ENCODE measurements at places on chromosomes 13 and 19.

- DNase-seq = no peak
Measured at GRCh38 chr19:42165146-42165545, 32.9 kb upstream of the POU2F2 start.

DNA sequence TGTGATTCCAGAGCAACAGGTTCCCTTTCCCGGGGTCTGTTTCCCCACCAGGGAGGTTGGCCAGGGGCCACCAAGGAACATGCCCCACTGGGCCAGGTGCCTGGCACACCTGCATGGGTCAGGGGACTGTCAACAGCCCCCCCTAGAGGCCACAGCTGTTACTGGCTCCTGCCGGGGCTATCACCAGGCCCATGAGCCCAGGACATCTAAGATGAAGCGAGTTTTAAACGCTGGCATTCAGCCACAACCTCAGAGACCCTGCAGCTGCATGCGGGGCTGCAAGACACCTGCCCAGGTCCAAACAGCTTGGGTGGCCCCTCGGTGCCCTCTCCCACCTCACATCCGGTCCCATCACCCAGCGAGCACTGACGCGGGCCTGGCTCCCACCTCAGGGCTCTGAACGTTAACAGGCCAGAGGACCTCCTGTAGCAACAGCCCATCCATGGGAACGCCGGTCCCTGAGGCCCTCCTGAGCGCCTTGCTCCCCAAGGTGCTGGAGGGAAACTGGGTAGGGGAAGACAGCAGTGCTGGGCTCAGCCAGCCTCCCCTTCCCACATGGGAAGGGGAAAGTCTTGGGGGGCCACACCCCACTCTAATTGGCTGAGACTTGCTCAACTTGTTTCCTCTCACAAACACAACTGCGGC lies 12.0 kb downstream of the KHSRP start:
- peak; percentile 44 for DNase-seq

GRCh38 chr13:43597599-43597945 lies 189.2 kb downstream of the ENOX1 start:
- no peak for DNase-seq

DNA sequence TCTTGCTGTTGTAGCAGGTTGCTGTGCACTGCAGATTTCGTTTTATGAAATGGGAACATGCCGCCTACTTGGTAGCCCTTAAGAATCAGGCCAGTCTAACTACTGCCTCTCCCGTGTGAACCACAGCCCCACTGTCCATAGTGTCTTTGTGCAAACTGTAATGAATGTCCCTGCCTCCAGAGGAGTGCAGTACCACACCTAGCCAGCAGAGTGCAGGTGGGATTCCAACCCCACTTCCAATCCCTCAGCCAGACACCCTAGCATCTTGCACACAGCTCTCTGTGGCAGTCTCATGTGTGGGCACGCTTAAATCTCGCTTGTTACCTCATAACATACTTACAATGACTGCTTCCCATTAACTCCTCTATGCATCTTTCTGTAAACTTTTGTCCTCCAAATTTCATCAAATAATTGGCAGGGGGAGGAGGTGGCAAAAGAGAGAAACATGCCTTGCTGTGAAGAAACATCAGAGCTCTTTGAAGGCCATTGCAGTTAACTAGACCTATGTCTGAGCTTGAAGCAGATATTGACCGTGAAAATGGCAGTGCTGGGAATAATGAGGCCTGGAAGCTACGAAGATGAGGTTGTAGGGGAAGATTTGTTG lies 47.2 kb downstream of the ZAR1L start:
- DNase-seq = peak; percentile 42

- no peak for DNase-seq
Measured at GRCh38 chr19:13790354-13790753, 4.9 kb upstream of the ZSWIM4 start.

DNA sequence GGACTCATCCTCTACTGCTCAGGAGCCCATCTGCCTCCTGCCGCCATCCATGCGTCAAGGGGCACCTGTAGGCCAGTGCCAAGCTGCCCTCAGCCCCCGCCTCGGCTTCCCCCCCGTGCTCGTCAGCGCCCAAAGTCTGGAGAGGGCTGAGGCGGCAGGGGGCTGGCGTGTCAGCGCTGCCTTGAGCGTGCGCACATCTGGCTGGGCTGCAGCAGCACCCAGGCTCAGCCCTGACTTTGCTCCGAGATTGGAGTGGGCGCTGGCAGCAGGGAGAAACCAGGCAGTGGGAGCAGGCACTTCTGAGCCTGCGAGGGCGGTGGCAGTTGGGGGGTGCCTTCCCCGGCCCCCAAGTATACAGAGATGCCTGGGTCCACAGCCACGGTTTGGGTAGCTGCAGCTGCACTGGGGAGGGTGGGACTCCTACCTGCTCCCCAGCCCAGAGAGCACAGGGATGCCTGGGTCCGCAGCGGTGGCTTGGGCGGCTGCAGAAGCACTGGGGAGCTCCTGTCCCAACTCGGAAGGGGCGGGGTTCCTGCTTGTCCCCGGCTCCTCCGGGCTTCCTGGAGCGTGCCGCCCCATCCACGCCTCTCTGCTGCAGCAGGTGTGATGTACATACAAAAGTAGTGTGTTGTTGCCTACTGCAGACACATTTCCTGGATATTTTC lies 44.8 kb upstream of the LPAR6 start:
- DNase-seq = no peak

DNA sequence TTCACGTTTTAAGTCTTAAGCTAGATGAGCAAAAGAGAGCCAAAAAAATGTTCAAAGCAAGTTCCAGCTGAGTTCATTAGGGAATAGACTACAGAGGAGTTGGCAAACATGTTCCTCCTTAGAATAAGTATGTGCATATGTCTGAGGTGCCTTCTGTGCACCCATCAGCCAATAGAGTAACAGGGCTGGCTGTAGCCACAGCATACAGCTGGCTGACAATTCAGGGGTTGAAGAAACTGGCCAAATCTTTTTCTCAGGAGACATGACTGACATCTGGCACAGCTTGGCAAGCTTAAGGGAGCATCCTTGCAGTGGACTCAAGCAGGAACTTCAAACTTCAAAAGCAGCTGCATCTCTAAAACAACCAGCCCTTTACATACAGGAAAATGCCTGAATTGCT lies 414.8 kb upstream of the PCDH20 start:
- no peak for DNase-seq

GRCh38 chr19:35592226-35592625 lies 6.3 kb downstream of the PMIS2 start:
- no peak for DNase-seq

DNA sequence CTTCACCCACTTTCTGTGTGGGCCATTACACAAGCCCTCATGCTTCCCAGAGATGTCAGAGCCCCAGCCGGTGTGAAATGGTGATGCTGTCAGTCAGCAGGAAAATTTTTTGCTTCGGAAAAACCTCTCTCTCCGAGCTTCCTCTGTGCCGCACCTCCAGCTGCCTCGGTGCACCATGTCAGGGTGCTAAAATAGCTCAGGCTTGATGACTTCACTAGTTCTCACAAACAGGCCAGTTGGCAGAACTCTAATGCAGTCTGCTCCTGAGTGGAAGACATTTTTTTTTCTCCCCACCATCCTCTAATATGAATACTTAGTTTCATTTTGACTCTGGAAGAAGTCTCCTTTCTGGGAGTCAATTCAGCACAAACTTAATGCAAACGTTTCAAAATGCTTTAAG lies 71.3 kb downstream of the KLF12 start:
- peak; percentile 33 for DNase-seq

DNA sequence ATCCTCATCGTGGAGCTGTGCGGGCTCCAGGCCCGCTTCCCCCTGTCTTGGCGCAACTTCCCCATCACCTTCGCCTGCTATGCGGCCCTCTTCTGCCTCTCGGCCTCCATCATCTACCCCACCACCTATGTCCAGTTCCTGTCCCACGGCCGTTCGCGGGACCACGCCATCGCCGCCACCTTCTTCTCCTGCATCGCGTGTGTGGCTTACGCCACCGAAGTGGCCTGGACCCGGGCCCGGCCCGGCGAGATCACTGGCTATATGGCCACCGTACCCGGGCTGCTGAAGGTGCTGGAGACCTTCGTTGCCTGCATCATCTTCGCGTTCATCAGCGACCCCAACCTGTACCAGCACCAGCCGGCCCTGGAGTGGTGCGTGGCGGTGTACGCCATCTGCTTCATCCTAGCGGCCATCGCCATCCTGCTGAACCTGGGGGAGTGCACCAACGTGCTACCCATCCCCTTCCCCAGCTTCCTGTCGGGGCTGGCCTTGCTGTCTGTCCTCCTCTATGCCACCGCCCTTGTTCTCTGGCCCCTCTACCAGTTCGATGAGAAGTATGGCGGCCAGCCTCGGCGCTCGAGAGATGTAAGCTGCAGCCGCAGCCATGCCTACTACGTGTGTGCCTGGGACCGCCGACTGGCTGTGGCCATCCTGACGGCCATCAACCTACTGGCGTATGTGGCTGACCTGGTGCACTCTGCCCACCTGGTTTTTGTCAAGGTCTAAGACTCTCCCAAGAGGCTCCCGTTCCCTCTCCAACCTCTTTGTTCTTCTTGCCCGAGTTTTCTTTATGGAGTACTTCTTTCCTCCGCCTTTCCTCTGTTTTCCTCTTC lies 6.3 kb downstream of the MYADM start:
- DNase-seq = no peak

DNA sequence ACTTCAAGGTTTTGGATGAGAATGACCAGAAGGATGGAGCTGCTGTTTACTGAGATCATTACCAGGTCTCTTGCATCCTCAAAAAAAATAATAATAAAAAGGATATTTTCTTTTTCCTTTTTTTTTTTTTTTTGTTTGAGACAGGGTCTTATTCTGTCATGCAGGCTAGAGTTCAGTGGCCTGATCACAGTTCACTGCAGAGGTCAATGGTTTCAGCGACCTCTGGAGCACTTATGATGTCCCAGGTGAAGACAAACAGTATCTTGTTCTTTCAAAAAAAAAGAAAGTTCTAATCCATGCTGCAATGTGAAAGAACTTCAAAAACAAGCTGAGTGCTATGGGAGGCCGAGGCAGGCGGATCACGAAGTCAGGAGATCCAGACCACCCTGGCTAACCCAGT lies 30.4 kb upstream of the TPM4 start:
- no peak for DNase-seq

- no peak for DNase-seq
Measured at GRCh38 chr13:75452564-75452963, 29.4 kb downstream of the TBC1D4 start.

DNA sequence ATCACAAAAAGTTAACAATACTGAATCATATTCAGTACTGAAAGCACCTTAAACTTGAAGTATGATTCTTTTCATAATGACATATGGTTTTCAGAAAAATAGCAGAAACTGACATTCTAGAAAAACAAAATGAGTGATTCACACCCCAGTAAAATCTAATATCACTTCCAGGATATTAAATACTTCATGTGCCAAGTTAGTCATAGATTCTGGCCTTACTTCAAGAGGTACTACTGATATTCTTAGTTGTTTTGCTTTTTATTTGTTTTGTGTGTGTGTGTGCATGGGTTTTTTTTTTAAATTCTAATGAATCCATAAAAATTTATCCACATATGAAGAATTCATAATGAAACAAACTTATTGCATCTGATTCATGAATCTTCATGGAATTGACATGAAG lies 207.9 kb upstream of the UFM1 start:
- no peak for DNase-seq

GRCh38 chr19:18204394-18205199 lies 755 bp upstream of the RAB3A start:
- DNase-seq = no peak

DNA sequence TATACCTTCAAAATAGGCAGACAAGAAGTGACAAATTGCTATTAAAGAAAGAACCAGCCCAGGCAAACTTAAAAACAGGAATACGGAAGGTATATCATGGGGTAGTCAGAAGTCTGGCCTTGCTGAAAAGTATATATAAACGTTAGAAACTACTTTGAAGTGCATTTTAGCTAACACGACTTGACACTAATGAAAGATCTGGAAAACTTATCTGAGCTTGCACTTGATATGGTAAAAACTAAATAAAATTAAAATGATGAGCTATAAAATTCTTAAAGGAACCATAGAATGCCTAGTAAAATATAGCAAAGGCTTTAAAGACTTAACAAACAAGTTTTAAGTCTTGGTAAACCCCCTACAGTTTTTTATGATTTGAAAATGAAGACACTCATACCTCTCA lies 795.3 kb upstream of the PCDH20 start:
- DNase-seq = no peak

DNA sequence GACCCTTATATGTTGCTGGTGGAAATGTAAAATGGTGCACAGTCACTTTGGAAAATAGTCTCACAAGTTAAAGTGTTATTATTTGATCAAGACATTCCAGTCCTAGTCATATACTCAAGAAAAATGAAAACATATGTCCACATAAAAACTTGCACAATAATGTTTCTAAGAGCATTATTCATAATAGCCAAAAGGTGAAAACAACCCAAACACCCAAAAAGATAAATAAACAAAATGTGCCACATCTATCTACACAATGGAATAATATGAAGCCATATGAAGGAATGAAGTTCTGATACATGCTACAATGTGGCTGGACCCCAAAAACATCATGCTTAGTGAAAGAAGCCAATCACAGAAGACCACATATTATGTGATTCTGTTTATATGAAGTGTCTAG lies 14.4 kb upstream of the AKAP8 start:
- no peak for DNase-seq

DNA sequence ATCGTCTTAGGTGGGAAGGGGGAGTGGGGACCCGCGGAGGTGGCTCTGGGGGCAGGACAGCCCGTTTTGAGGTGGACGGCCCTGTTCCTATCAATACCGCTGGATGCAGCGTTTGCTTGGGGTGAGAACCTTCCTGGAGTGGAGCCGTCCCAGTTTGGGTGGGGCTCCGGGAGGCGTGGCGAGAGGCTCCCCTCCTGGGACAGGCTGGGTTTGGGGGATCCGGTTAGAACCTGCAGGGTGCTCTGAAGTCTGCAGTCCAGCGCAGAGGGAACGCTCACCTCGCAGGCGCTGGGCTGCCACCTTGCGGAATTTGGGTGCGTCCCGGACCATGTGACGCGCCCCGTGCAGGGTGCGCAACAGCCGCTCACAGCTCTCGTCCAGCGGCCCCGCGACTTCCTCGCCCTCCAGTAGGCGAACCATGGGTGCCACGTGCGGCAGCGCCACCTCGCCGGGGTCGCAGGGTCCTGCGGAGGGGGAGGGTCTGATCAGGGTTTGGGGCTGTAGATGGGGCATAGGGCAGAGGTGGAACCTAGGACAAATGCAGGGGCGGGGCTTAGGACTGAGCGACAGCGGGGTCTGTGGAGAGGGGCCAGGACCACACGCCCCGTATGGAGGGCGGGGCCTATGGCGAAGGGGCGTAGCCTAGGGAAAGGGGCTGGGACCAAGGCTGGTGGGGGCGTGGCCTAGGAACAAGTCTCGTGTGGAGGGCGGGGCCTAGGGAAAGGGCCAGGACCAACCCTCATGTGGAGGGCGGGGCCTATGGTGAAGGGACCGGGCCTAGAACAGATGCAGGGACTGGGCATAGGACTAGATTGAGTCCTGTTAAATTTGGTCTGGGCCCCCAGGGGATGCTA lies 13.8 kb downstream of the SH2D3A start:
- peak; percentile 90 for DNase-seq

All from stimulated activated CD4-positive, alpha-beta T cell treated with anti-CD3 and anti-CD28 coated beads, Interleukin-4, amount 100 ng/mL, for 48 hours (primary cell).